ENCODE measurements at places on chromosomes 1 and 21. TPM values are rescaled to one million over a fixed set of nuclear protein-coding genes. Genes with fewer than 3 reads are reported as not detected.

ASH1L gene
- 40.3 TPM for total RNA-seq

RXRG gene
- not detected for total RNA-seq

ALDH4A1 gene
- total RNA-seq = 4.4 TPM

OPTC gene
- total RNA-seq = not detected

KCNK2 gene
- total RNA-seq = not detected

WNT3A gene
- not detected for total RNA-seq

CRNN gene
- total RNA-seq = not detected
